Left renal pelvis (tissue), 4 donors: ENCODE measurements at places on chromosomes 1 and 21.

DNA sequence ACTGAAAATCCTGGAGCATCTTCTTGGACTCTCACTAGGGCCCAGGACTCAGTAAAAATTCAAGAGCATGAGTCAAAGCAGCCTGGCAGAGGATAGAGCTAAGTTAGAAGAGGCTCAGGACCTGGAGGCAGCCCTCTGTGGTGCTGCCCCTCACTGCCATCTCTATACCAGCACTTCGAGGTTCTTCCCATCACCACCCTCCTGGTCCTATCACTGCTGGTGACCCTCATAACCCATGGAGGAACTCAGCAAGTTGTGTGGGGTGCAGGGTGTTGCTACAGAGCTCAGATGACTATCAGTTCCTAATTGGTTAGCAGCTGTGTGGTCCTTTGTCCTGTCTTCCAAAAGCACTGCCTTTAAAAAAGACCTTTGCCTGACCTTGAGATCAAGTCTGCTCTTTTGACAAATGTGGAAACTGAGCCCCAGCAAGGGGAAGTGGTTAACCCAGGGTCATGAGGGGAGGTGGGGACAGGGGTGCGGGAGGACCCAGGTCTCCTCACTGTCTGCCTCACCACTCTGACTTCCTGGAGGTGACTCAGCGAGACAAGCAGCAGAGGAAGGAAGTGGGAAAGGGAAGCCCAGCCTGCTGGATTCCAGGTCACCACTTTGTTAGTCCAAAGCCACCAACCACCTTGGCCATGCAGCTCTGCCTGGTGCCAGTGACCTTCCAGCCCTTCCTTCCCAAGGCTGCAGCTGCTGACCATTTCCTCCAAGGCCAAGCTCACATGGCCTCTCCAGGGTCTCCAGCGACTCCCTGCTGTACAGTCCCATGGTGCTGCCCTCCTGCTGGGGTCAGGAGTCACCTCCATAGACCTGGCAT, 199.4 kb upstream of the EDN2 start:
- DNase-seq: no peak

DNA sequence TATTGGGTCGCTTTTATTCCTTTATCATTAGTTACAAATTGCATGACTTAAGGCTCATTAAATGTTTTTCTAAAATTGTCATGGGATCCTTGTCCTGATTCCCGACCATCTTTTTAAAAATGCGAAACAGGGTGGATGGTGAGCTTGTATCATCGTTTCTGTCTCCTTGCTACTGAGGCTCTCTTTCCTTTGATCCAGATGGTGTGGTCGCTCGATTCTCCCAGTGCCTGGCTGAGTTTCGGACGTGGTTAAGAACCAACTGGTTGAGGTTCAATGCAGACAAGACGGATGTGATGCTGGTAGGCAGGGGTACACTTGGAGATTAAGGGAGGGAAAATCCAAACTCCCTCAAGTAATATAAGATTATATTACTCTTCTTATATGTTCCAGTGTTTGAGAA, 1.2 kb downstream of the MIER1 start:
- DNase-seq: no peak

DNA sequence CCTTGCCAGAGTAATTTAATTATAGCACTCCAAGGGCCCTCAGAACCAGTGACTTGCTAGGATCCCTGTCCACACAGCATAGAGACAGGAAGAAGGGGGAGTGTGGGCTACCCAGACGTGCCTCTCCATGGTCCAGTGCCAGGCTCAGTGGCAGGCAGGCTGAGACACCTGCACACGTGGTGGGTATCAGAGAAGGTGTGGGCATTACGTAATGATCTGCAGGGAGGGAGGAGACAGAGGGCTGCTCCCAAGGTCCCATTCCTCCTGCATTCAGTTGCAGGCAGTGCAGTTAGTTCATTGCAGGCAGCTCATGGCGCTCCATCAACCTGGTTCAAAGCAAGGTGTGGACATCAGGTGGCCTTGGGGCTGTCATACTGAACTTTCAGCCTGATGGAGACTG, 49.9 kb downstream of the C8B start:
- no peak for DNase-seq

GRCh38 chr1:229454056-229454455, 20.2 kb upstream of the ACTA1 start:
- DNase-seq: no peak

DNA sequence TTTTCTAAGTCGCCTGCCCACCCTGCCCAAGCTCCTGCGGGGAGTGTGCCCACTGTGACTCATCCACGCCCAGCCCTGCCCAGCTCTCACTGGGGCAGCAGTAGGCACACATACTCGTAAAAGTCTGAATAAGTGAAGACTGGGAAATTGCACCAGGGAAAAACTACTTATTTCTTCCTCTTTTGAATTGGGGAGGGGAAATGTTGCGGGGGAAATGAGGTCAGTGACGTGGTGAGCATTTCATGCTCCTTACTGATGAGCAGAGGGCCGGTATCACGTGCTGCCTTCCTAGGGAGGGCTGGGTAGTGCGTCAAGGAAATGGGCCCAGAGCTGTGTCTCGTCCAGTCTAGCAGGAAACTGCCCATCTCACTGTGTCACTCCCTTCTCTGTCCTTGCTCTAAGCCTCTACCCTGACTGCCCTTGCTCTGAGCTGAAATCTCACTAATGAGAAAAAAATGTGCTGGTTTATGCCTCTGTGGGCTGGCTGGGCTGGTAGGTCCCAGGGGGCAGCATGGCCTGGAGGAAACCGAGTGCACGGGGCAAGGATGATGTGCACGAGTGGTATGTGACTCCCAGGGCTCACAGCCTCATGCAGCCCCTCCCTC, 13.5 kb upstream of the TNFRSF1B start:
- DNase-seq: no peak

- DNase-seq: no peak
Observed at GRCh38 chr1:34906756-34907155, 22.7 kb downstream of the DLGAP3 start.

GRCh38 chr1:67741121-67741520, 56.1 kb downstream of the GADD45A start:
- DNase-seq: no peak

- no peak for DNase-seq
Observed at GRCh38 chr1:24501371-24502064, 1.1 kb upstream of the RCAN3 start.

- no peak for DNase-seq
Observed at GRCh38 chr1:201370500-201370899, 7.0 kb downstream of the TNNT2 start.

- no peak for DNase-seq
Observed at GRCh38 chr21:14376854-14377253, 6.1 kb downstream of the HSPA13 start.

GRCh38 chr1:40302475-40302874, 14.6 kb downstream of the COL9A2 start:
- no peak for DNase-seq

DNA sequence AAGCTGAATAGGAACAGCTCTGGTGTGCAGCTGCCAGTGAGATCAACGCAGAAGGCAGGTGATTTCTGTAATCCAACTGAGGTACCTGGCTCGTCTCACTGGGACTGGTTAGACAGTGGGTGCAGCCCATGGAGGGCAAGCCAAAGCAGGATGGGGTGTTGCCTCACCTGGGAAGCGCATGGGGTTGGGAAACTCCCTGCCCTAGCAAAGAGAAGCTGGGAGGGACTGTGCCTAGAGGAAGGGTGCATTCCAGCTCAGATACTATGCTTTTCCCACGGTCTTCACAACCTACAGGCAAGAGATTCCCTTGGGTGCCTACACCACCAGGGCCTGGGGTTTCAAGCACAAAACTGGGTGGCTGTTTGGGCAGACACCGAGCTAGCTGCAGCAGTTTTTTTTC, 183.2 kb downstream of the DNM3 start:
- no peak for DNase-seq

DNA sequence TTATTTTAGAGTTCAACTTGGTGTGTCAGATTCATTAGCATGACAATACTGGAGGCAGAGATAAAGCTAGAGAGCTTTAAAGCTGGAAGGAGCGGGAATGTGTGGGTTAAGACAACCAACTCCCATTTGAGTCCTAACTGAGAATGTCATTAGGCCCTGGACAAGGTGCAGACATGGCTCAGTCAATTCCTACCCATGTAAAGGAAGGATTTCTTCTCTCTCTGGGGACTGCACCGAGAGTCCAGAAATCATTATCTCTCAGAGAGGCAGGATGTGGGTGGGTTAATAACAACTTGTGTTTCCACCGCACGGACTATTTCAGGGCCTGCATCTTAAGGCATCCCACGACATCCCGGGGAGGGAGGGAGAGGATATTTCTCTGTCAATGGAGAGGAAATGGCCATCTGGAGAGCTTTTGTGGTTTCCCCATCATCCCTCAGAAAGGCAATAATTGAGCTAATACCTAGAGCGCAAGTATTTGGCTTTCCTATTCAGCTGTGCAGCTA, 46.7 kb upstream of the SARS1 start:
- no peak for DNase-seq

DNA sequence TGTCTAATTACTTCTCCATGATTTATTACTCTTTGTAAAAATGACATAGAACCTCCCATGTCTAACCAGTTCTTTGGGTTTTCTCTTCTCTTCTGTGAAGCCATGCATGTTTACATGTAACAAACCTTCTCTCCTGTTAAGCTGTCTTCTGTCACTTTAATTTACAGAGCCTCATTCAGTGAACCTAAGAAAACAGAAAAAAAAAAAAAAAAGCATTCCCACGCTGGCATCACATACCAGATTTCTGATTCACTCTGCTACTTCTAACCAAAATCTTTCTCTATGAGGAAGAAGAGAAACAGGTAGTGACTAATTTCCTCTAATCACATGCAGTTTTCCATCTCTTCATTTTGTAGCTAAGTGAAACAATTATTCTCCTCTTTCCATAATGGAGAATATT, 141.4 kb upstream of the CXADR start:
- DNase-seq: peak; percentile 28

DNA sequence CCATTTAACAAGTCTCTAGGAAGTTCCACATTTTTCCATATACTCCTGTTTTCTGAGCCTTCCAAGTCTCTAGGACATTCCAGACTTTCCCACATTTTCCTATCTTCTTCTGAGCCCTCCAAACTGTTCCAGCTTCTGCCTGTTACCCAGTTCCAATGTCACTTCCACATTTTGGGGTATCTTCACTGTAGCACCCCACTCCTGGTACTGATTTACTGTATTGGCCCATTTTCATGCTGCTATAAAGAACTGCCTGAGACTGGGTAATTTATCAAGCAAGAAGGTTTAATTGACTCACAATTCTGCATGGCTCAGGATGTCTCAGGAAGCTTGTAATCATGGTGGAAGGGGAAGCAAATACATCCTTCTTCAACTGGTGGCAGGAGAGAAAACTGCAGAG, 285.0 kb downstream of the LRRIQ3 start:
- DNase-seq: no peak

DNA sequence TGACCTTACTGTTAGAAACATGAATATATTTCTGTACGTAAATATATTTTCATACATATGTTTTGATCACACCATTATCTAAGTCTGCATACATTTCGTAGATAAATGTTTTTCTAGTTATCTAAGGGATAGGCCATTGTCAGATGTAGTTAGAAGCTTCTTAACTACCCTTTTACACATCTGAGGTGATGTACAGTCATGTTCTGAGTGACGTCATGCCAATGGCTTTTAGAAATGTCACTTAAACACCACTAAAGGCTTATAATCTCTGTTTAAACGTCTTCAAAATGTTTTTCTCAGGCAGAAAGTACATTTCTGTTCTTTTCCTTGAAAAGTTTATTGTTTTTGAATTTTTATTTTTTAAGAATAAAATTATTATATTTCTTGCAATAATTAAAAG, 781.9 kb downstream of the MRPL39 start:
- no peak for DNase-seq

DNA sequence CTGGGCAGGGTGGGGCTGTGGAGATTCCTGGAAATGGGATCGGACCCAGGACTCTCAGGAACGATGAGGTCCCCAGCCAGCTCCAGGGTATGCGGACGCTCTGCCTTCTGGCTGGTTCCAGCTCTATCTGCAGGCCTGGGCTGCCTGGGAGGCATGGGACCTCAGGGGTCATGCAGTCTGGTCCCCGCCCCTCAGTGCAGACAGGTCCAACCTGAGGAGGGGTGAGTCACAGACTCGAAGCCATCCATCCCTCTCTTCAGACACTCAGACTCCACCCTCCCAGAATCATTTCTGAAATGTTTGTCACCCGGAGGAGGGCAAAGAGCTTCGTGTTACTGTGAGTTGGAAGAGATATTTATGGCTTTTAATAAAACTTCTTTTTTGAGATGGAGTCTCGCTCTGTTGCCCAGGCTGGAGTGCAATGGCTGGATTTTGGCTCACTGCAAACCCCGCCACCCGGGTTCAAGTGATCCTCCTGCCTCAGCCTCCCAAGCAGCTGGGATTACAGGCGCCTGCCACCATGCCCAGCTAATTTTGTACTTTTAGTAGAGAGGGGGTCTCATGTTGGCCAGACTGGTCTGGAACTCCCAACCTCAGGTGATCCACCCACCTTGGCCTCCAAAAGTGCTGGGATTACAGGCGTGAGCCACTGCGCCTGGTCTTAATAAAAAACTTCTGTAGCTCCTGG, 5.9 kb upstream of the MYOM3 start:
- no peak for DNase-seq

DNA sequence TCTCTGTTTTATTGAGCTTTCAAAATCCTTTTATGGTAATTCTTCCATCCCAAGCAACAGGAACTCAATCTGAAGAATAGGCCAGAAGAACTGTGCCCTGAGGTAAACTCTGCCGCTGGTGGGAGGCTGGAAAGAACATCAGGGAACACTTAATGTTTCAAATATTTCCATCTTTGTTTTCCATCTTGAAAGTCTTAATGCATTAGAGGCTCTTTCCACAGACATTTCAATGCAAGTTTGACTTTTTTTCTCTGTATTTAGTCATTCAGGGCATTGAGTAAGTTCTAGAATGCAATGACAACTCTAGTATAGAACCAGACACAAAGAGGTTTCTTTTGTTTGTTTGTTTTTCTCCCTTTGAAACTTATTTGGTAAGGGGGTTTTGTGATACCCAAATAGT, 61.5 kb downstream of the KIAA0040 start:
- DNase-seq: no peak

DNA sequence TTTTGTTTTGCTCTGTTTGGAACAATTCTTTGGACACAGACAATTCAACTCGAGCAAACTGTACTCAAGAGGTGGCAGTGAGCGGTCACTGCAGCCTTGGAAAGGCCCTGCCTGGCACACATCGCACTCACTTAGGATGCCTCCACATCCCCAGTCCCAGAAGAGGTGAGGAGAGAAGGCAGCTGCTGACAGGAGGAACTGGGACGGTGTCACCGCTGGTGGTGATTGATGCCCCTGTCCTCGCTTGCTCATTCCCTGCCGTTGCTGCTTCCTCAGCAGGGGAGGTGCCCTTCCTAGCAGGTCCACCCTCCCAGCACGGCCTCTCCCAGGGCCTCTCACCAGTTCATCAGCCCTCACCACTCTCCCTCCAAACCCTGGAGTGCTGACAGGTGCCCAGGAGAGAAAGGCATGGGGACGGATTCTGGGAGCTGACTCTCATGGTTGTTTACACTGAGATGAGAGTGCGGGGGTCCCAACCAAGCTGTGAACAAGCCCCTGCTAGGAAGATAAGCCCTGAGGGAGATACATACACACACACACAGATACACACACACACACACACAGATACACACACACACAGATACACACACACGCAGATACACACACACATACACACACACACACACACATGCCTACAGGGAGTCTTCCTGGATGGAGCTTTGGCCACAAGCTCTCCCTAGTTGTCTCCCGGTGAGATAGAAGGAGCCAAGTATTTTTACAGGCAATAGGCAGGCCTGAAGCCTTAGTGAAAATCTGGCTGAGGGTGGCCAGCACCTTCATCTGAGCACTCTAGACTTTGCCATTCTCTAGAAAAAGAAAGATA, 101.1 kb downstream of the CDC7 start:
- DNase-seq: no peak

GRCh38 chr1:196976278-196976677, 1.1 kb upstream of the CFHR5 start:
- DNase-seq: no peak

- no peak for DNase-seq
Observed at GRCh38 chr1:39061951-39062350, 35.8 kb downstream of the NDUFS5 start.
